ENCODE measurements at places on chromosomes 12 and 14.

DNA sequence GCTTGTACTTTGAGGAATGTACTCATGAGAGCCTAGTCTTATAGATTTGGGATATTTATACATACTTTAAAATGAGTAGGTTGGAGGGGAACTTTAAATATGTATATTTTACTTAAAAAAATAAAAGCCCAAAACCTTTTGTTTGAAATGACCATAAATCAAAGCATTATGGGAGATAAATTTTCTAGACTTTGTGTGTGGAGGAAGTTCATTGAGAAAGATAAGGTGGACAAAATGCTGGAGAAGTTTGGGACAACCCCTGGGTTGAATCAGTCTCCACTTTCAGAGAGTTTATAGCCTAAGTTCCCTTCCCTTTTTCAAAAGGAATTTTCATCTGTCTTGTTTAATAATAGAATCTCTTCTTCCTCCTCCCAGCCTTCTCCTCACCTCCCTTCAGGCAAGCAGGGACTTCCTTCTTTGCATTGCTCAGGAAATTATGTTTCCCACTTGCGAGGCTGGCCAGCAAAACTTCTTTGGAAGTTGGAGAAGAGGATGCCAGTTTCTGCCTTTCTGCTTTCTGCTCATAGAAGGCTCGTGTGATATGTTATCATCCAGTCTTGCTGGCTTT, 54.2 kb downstream of the CHST11 start:
- DNase-seq = no peak

DNA sequence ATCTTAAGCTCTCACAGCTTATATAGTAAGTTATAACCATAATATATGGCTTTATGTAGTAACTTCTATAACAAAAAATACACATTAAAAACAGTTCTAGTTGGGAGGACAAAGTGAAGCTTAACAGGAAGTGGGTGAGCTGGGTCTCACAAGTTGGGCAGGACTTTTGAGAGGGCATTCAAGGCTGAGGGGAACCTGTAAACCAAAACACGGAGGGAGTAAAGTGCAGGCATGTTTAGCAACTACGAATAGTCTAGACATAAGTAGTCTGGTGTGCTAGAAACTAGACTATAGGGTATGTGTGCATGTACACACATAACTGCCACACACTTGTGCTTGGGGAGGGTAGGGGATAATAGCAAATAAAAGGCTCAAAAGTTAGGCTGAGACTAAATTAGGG, 14.2 kb upstream of the NEK9 start:
- no peak for DNase-seq

DNA sequence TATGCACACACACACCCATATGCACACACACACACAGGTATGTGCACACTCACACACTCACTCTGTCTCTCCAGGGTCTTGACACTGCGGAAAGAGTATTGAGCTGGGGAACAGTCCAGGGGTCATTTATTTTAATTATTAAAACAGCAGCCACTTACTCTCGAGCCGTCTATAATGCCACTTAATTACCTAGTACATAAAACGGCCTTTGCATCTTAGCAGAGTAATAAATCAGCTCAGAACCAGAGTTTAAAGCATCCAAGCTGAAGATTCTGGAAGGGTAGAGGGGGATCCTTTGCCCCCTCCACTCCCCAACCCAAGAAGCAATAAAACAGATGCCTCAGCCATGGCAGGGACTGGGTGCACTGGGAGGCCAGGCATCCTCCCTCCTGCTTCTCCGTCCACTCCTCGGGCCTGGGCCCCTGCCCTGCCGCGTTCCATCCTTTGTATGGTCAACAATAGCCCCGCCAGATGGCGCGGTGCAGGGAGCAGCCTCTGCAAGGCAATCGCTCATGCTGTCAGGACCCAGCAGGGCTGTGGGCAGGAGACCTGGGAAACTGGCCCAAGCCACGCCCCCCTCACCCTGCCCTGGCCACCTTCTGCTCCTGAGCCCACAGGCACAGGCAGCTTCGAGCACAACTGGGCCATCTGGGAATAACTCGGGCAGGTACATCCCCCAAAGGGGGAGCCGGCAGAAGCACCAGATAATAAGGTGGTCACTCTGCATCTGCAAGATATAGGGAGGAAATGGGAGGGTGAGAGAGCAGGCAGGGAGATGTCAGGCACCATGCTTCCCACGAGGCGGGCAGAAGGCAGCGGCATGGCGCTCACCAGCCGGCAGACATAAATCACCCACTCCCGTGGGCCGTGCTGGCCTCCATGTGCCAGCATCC, 40.9 kb downstream of the CCDC85C start:
- DNase-seq = no peak

DNA sequence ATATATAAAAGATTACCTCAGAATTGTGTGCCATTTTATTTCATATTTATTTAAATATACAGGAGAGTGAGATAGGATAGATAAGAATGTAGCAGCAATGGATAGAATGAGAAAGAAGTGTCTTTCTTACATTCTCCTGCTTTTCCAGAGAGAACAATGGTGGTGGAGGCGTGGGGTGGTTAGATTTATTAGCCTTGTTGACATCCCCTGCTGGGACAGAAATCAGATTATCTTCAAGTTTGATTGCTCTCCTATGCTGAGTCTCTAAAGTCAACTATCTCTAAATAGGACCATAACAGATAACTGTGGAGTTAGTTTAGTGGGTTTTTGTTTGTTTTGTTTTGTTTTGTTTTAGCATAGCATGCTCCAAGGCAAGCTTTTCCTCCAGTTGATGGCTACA, 397.6 kb downstream of the LRFN5 start:
- no peak for DNase-seq

DNA sequence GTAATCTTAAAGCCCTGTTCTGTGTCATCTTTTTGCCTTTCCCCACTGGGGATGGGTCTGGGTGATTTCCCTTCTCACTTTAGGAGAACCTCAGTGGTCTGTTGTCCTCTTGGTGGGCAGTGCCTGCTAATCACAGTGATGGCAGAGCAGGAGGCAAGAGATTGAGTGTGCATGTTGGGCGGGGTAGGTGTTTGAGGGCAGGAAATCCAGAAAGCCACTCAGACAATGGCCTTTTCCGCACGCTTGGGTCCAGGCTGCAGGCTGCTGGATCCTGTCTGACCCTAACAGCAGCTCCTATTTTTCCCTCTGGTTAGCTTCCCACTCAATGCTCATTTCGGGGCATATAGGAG, 13.7 kb upstream of the ITGA5 start:
- no peak for DNase-seq

DNA sequence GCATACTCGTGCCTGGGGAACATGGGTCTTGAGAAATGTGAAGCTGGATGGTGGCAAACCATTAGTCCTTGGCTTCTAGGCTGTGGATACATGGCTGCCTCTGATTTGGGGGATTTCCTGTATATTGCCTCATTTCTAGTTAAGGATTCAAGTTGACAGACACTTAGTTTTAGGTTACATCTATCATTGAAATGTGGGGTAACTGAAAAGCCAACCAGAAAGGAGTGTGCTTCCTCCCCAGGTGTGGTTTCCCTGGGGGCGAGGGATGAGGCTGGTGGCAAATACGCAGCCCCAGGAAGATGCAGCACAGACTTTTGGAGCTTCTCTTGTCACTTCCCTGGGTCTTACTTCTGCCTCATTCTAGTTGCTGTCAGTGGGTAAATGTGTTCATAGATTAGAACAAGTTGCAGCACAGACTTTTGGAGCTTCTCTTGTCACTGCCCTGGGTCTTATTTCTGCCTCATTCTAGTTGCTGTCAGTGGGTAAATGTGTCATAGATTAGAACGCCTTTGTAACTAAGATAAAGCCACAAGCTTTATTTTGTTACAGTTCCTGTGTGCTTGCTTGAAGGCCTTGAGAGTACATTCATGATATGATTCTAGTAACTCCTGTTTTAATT, 85.1 kb downstream of the BORCS5 start:
- DNase-seq = no peak

- DNase-seq = no peak
These were observed 42.9 kb downstream of the FERMT2 start for GRCh38 chr14:52907949-52908348.

DNA sequence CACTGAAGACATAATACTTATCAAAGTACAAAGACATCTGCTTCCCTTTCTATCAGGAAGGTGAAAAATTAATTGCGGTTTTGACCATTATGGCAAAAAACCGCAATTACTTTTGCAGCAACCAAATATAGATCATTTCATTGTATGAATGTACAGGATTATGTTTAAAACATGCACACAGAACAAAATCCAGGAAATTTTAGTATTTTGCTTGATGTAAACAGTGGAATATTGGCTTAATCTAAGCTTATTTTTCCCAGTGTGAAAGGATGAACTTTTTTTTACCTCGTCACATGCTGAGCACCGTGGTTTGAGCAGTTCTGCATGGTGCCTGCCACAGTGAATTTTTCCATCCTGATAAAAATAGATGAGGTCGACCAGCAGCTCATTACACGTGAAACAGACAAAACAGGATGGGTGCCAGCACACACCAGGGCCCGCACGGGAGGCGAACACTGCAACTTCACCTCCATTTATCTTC, 121.2 kb downstream of the PRICKLE1 start:
- no peak for DNase-seq

DNA sequence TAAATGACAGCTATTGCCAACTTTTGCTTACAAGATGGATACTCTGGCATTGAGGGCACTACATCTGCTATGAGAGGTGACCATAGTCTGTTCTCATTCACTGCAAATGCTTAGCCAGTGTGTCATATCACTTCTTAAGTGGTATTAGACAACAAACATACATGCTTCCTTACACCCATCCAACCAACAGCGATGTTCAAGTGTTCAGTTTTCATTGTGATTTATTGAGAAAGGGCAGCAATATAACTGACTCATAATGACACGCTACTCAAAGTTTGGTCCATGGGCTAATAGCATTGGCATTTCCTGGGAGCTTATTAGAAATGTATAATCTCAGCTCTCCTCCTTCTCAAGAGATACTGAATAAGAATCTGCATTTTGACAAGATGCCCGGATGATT, 181.7 kb downstream of the NPAS3 start:
- DNase-seq = peak; percentile 79

- DNase-seq = no peak
These were observed 576.2 kb upstream of the TBX3 start for GRCh38 chr12:115259968-115260747.

- DNase-seq = no peak
These were observed 171.6 kb downstream of the APAF1 start for GRCh38 chr12:98816720-98817119.

- no peak for DNase-seq
These were observed 117.9 kb upstream of the SFSWAP start for GRCh38 chr12:131592972-131593371.

DNA sequence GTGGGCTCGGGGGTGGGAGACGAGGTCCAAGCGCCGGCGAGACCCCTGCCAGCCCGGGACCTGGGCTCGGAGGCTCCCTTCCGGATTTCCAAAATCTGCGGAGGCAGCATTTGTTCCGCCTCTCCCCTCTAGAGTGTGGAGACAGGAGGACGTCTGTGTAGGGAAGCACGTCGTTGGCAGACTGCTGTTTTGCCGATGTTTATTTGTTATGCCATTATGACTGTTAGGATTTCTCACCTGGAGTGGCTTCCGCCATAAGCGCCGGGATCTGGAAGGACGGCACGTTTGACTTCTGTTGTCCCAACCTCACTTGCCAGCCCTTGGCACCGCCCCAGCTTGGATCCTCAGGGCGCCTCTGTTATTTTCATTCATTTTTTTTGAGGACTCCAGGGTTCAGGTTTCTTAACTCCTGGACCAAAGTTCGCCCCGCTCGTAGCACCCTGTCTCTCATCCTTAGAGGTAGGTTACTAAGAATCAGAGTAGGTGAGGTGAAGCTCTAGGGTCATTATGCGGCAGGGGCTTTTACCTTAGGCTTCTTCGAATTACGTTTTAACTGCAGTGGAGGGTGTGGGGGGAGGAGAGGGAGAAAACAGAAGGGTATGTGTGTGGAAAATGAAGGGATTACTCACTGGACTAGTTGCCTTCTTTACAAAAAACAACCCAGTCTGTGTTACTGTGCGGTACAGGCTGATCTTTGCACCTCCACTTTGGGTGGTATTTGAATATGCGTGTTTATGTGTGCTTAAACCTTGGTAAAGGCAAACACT, 547 bp upstream of the PYGL start:
- DNase-seq = no peak

GRCh38 chr14:81208489-81208888, 12.3 kb downstream of the GTF2A1 start:
- no peak for DNase-seq

DNA sequence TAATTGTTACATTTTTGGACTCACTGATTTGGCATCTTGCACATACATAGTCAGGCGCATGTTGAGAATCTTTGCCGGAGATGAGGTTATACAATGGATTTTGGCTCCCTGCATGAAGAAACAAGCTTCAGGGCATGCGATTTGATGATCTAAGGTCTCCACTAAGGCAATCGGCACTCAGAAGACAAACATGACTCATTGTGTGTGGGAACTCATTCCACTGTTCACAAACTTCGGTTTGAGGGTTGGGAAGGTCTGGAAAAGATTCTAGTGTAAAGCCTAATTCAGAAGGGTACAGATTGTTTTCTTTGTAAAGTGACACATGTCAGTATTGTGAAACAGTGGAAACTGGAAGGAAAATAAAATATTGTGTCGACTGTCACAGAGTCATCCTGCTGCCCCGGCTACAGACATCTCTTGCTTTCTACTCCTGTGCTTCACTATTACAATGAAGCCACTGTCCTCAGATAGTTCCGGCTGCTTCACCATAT, 192.6 kb upstream of the HMGA2 start:
- DNase-seq = peak; percentile 100

- DNase-seq = no peak
These were observed 128.4 kb downstream of the DAD1 start for GRCh38 chr14:22460461-22461195.

GRCh38 chr12:32091696-32092095, 15.0 kb upstream of the BICD1 start:
- no peak for DNase-seq

DNA sequence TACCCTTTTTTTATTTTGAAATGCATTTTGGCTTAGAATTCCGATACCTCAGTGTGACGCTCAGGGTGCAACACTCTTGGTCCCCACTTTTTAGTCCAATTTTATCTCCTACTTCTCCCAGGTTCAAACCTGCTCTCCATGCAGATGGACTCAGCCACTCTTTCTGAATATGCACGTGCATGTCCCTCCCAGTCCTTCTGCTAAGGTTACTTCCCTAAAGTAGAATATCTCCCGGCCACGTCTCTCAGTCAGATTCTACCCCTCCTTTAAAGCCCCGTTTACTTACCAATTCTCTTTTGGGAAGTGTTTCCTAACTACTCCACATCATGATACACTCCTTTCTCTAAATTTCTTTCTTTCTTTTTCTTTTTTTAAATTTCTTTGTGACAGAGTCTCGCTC, 15.5 kb upstream of the PARP11 start:
- DNase-seq = no peak

DNA sequence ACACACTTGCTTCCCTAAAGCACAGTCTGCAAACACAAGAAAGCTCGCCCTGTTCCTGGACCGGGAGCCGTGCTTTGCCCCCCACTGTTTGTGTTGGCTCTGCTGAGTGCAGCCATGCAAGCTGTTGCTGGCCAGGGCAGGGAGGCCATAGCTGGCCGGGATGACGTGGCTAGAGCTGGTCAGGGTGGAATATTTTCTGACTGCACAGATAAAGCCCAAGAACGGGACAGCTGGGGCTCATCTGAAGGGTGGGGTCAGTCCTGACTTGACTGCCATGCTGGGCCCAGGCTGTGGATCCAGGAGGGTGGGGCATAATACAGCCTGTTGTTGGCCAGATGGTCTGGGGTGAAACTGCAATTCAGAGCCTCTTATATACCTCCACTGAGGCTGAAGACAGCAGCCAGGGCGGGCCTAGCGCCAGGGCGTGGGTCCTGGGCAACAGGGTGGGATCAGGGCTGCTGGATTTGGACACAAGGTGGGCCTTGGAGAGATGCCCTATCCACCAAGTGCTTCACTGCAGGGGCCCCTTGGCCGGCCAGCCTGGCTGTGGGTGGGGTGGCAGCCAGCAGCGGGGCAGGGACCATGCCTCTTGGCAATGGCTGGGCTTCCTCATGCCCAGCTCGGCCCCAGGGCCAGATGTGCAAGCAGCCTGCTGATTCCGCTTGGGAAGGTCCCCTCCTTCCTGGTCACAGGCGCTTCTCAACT, 14.8 kb downstream of the KMT5A start:
- DNase-seq = no peak

Measured in HS-5 (cell line).